ENCODE measurements at places on chromosomes 16 and 17.

- DNase-seq, result no peak
These were observed 2.2 kb upstream of the ZG16 start for GRCh38 chr16:29775742-29776408.

- DNase-seq, result no peak
These were observed 40.1 kb downstream of the NDEL1 start for GRCh38 chr17:8475781-8476180.

GRCh38 chr16:10137341-10137740 is 44.9 kb downstream of the GRIN2A start:
- DNase-seq, result no peak

GRCh38 chr17:4509401-4509800 is 10.7 kb downstream of the SPNS2 start:
- no peak for DNase-seq

All from effector CD4-positive, alpha-beta T cell (primary cell).